ENCODE measurements at places on chromosomes 5 and 9. TPM values are rescaled to one million over a fixed set of nuclear protein-coding genes. Genes with fewer than 3 reads are reported as not detected.

DNA sequence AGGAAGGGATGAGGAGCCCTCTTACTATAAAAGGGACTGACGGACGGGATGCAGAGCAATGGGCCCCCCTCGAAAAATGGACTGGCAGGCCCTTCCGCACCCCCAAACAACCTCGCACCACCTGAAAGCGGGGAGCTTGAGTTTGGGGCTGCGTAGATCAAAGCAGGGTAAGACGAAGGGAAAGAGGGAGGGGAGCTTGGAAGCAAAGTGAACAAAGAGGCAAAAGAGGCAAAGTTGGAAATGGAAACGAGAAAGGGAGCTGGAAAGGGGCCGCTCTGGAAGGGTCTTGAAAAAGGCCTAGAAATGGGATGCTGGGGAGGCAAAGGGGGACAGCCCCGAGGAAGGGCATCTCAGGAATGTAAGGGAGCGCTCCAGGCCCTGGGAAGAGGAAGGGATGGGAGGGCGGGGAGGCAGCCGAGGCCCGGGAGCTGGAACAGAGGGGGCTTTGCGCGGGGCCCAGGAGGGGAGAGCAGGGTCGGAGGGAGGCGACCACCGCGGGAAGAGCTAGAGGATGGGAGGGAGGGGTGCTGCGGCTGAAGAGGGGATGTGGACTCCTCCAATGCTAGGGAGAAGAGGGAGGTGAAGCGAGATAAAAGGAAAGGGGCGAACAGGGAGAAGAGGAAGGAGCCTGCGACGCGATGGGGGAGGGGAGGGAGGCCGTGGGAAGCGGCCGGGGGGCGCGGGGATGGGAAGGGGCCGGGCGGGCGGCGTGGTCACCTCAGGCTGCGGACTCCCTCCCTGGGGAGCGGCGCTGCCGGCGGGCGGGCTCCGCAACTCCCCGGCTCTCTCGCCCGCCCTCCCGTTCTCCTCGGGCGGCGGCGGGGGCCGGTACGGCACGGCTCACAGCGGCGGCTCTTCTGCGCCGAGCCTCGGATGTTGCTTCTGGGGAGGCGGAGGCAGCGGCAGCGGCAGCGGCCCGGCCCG lies 577 bp downstream of the RNF145 start:
- peak; percentile 69 for DNase-seq
- H3K27ac ChIP-seq, result peak overlapping the region; percentile 93
- H3K36me3 ChIP-seq, result no peaks in the 10 kb centered on the region
- H3K4me1 ChIP-seq, result peaks cover 5% of the 10 kb centered on the region

DNA sequence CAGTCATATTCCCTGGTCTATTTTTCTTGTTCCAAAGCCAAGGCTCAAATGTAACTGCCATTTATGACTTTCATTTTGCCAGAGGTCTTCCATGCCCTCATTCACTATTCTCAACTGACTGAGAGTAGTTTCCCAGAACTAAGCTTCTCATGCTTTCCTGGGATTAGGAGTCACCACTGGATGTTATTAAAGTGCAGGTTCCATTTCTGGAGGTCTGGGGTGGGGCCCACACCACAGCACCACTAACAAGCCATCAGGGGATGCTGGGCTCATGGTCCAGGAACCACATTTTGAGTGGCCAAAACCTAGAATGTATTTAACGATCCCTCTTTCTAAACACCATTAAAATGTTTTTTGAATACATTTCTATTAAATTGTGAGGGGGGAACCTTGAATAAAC lies 677.6 kb downstream of the SEMA5A start:
- H3K27ac ChIP-seq, result no peak overlapping the region
- H3K36me3 ChIP-seq, result no peaks in the 10 kb centered on the region
- no peak overlapping the region for H3K4me3 ChIP-seq
- no peaks in the 10 kb centered on the region for H3K4me1 ChIP-seq

DNA sequence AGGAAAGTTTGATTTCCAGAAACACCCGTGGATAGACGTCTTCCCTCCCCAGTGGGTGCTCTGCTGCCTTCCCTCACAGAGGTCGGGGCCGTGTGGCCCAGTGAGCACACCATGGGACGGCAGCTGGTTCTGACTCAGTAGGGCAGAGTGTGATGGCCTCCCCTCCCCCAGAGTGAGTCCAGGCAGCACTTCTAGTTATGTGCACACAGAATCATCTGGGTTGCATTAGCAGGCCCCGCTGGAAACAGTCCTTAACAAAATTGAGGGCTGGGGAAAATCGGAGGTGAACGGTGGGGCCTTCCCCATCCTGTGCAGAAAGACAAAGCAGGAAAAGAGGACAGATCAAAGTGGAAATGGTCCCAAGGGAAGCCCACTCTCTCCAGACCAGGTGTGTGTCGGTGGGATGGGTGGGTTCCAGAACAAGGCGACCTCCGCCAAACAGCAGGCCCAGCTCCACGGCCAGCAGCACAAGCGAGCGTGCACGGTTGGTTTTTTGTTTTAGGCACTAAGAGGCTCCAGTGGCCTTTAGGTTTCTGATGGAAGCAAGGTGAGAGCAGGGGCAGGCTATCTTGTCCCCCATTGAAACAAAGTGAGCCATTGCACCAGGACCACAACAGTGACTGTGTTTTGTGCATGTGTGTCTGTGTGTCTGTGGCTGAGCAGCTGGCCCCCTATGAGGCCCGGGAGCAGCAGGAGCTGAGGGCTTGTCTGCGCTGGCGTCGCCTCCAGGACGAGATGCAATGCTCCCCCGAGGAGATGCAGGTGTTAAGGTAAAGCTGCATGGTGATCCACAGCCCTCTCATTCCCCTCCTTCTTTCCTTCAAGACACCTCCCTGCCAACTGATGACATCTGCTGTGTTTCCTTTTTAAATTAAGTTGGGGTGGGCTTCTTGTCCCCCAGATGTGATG lies 201.5 kb downstream of the AOPEP start:
- peaks cover 4% of the 10 kb centered on the region for H3K4me1 ChIP-seq
- no peaks in the 10 kb centered on the region for H3K27me3 ChIP-seq
- DNase-seq, result peak; percentile 14
- H3K4me3 ChIP-seq, result no peak overlapping the region

DNA sequence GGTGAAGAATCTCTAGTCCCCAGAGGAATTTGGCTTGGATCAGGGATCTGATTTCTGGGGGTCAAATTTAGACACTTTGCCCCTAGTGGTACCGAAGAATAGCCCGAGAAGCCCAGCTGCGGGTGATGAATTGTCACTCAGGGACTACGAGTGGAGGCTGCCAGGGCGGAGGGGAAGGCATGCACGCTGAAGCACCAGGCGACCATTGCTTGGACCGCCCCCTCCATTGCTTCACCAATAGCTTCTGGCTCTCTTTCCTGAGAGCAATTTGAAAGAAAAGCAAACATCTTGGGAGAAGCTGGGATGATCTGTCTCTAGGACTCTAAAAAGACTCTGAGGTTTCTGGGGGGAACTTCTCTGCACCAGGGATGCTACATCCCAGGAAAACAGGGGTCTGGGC lies 137.6 kb downstream of the CRB2 start:
- H3K4me3 ChIP-seq, result no peak overlapping the region
- H3K36me3 ChIP-seq, result no peaks in the 10 kb centered on the region
- H3K27me3 ChIP-seq, result no peaks in the 10 kb centered on the region

WHRN gene
- total RNA-seq, result 18.4 TPM

DNA sequence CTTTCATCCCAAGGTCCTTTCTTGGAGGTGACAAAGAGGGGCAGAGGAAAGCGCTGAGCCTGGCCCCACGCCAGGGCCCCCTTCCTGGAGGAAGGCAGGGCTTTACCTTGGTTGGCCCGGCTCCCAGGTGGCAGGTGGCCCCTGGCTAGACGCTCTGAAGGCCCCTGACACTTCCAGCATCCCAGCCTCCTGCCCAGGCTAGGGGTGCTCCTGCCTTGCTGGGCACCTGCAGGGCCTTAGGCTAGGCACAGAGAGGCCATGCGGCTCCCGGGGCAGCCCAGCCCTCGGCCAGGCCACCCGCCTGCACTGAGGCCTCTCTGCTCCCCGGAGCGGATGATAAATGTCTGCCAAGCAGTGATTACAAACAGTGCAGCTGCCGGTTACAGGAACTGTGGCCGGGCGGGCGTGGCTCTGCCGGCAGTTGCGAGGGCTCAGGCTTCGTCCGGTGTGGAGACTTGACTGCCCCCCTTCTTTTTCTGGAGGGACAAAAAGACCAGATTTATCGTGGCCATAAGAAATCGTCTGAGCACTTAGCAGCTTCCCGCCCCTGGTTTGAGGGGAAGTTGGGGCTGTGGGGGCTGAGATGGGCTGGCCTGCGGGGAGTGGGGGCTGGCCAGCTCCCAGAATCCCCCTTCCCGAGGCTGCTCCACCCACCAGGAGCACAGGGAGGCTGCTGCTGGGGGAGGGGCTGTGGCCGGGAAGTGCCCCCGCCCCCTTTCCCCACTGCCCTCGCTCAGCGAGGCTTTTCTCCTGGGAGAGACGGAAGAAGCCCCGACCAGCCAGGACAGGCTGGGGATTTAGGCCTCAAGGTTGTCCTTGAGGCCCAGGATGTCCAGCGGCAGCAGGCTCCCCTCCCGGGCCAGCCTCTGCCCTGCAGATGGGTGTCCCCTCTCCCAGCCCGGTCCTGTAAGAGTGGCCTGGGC lies 31.6 kb upstream of the UBAC1 start:
- DNase-seq, result peak; percentile 83
- peaks cover 15% of the 10 kb centered on the region for H3K4me1 ChIP-seq
- no peaks in the 10 kb centered on the region for H3K36me3 ChIP-seq
